Kasumi-1 (cell line): ENCODE measurements at places on chromosomes 13 and 19.

DNA sequence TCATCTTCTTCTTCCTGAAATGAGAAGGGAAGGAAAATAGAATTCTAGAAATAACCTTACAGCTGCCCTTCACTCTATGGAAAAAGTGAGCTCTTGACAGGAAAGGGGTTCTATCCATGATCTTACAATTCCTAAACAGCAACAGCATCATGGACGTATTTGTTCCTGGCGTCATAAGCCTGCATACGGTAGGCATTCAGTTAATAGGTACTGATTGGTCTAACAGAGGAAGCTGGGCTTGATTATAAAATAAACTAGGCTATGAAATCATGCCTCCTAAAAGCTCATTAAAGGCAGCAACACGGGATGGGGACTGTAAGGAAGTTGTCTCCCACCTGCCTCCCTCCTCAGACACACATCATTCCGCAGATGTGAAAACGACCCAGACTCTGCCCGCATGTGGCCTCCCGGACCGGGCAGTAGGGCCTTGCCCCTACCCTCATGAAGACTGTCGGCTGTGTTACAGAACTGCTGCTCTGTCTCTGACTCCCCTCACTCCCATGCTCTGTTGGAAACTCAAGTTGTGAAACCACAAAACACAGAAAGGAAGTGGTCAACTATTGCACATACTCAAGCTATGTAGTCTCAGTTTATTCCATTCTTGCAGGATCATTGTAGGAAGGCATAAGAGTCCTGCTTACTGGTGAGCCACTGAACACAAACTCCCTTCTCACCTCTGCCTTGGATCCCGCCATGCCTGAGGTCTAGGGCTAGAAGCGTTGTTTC, 129.8 kb downstream of the DLEU7 start:
- DNase-seq = peak; percentile 96

GRCh38 chr13:51481656-51482055, 28.8 kb upstream of the INTS6 start:
- DNase-seq = no peak

DNA sequence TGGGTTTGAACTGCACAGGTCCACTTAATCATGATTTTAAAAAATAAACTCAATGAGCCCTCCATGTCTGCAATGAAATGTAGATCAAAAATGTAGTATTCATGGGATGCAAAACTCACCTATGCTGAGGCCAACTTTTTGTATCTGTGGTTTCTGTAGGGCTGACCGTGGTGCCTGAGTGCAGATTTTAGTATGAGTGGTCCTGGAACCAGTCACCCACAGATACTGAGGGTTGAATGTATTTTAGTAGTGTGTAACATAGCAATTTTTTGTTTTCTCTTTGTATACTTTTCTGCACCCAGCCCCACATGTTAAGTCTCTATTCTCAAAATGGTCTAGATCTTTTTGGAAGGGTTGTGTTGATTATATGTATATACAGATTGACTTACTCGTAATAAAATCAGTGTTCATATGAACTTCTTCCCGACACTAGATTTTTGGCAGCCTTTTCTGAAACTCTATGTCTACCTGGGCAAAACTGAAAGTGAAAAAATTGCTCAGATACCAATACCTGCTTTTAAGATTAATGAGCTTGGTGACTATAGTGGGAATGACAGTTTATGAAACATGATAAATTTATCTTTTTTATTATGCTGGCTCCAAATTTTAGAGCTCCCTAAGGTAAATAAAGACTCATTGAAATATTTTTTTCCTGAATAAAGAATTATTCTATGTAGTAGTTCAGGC, 51.6 kb downstream of the DNAJC15 start:
- no peak for DNase-seq

DNA sequence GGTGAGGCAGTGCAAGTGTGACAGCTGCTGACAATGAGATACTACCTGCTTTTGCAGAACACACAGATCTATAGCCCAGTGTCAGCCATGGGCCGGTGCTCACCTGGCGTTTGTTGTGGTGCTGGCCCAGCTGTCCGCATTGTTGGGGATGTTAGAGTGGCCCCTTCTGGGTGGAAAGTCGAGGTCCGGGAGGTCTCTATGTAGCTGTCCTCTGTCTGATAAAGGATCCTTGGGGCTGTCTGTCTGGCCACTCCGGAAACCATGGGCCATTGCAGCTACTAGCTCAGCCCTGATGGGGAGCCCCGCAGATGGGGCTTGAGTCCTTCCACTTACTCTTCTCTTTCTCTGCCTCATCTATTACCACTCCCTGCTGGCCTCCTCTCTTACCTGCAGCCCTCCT, 181.5 kb upstream of the TSHZ3 start:
- DNase-seq = no peak

DNA sequence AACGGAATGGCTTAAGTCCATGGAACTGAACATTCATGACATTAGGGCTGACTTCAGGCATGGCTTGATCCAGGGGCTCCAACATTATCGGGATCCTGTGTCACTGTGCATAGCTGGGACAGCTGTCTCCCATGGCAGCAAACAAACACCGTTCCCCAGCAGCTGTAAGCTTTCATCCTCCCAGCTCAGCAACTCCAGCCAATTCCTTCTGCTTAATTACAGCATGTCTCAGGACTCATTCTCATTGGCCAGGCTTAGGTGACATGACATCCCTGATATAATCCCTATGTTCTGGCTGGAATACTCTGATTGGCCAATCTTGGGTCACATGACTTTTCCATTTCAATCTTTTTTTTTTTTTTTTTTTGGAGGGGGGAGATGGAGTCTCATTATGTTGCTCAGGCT, 10.9 kb upstream of the TLE5 start:
- no peak for DNase-seq

DNA sequence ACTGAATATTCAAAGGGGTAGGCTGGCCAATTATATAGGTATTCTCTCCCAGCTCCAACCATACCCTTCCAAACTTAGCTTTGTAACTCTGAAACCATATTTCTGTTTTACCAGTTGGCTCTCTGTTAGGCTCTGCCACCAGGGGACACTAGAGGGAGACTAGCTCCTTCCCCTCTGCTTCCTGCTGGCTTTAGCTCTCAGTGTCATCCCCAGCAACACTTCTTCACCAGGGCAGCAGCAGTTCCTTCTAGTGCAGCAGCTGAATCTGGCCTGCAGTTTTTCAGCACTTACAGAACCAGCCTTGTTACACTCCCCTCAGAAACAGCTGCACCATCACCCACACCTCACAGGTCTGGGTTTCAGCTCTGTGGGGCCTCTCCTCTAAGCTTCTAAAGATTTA, 51.0 kb upstream of the DOCK9 start:
- peak; percentile 47 for DNase-seq

- no peak for DNase-seq
Measured at GRCh38 chr13:39462906-39463305, 140.1 kb downstream of the LHFPL6 start.

- peak; percentile 8 for DNase-seq
Measured at GRCh38 chr19:3556978-3557460, 367 bp downstream of the MFSD12 start.

GRCh38 chr19:39679056-39679790, 23.5 kb downstream of the LGALS16 start:
- DNase-seq = no peak

DNA sequence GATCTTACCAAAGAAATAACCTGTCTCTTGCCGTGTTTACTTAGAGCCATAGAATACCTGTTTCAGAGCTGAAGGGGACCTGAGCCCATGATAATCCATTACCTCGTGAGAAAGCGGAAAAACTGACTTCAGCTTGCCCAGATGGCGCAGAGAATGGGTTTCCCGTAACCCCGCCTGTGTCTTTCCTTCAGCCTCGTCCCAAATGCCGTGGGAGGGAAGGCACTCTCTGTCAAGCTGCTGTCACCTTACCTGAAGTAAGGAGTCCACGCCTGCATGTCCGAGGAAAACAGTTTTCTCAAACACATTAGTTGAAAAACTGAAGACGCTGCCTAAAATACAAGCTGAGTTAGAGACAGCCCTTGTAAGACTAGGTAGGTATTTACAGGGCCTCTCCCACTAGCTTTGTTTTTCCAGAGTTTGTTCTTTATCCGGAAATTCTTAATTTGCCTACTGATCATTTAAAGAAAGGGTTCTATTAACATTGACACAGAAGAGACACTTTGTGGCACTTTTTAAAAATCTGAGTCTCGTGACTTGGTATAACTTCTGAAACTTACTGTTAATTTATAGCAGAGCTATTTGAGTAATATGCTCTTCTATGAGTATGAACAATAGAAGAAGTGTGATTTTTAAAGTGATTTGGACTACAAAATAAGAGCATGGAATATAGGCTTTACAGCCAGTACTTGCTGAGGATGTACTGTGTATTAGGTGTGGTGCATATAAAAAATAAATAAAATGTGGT, 1.3 kb upstream of the INTS6 start:
- peak; percentile 28 for DNase-seq

DNA sequence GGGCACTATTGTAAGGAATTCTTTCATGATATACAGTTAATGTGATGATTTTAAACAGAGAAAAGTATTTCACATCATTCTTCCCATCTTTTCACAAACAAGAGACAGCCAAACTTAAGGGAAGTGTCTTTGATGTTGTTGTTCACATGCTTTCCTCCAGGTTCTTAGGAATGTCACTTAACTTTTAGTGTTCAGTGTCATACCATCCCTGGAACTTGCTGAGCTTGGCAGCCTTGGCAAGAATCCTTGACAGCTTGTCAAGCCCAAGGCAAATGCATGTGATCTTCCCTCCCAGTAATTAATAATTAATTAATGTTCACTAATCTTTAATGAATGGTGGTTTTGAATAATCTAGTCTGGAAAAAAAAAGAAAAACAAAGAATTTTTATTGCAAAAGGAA, 727.9 kb upstream of the PRR20A start:
- no peak for DNase-seq

DNA sequence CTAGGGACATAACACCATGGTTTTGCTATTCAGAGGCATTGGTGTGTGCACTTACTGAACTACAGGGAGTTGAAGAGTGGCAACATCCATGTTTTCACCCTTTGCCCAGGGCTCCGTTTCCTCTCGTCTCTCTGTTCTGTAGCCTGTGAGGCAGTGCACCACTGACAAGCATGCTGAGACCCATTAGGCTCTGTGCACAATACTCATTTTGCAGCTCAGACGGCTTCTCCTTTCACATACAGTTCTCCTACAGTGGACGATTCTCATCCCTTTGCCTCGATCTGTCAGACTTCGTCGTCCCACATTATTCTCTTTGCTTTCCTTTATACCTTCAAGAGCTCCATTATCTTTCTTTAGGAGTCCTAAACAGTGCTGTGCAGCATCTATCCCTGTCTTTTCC, 403.7 kb downstream of the MYO16 start:
- no peak for DNase-seq

GRCh38 chr13:47004540-47004939, 107.7 kb upstream of the HTR2A start:
- DNase-seq = no peak

DNA sequence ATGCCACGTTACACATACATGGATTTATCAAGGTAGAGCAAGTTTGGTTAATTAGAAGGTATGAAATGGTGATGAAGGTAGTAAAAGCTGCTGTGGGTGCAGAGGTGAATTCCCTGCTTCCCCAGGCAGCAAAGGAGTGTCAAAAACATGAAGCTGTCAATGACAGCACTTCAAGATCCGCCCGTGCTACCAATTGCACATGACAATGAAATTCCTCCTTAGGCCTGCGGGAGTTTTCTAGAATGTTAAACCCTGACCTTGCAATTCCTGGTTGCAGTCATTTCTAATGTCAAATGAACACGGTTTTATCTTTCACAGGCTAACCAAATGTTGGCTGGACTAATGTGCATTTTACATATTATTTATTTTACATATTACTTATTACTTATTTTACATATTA, 67.7 kb upstream of the LSM14A start:
- no peak for DNase-seq

GRCh38 chr13:44199627-44200207, 173.9 kb upstream of the SERP2 start:
- no peak for DNase-seq

GRCh38 chr19:41993612-41994483, at the start of gene ATP1A3:
Gene ATP1A3 (minus strand): TSS chr19:41994230. CDS start chr19:41994076, 154 bp downstream.
- DNase-seq = peak; percentile 34

DNA sequence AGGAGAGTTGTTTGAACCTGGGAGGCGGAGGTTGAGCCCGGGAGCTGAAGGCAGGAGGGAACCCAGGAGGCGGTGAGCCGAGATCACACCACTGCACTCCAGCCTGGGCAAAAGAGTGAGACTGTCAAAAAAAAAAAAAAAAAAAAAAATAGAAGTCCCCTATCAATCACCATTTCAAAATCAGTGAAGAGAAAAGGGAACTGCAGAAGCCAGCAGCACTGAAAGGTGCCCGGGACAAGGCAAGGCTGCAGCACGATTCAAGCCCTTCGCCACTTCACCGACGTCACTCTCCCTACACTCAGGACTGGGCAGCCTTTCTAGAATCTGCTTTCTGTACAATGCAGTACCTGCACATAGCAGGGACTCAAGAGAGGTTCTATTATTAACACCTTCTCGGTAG, 21.9 kb upstream of the USP12 start:
- DNase-seq = no peak

DNA sequence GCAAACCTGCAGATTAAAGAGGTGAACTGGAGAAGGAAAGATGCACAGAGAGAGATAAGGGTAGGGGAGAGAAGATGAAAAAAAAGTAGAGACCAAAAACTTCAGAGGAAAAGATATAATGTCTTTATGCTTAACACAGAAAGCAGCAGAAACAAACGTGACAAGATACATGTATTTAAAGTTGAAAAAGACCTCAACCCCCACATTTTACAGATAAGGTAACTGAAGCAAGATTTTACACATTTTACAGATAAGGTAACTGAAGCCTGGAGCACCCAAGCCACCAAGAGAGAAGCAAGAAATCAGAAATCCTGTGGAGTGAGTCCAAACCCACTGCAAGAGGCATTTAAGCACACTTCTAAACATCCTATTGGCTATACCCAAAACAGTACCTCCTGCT, 185.3 kb downstream of the TBC1D4 start:
- DNase-seq = no peak

DNA sequence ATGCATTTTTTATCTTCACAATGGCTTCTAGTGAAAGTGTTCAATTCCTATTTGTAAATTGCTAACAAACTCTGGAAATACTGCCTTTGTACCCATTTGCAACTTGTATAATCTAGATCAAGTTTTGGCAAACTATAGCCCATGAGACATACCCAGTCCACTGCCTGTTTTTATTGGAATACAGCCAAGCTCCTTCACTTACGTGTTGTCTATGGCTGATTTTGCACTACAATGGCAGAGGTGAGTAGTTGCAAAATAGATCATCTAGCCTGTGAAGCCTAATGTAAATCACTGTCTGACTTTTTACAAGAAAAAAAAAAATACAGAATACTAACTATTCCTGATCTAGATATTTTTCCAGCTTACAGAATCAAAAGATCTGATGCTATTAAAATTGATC, 37.1 kb downstream of the DZIP1 start:
- no peak for DNase-seq

- DNase-seq = no peak
Measured at GRCh38 chr19:18165794-18166544, 7.6 kb upstream of the IFI30 start.

- DNase-seq = no peak
Measured at GRCh38 chr13:28820099-28821051, at the start of gene MTUS2. Gene MTUS2 (plus strand): TSS chr13:28820339.

- DNase-seq = no peak
Measured at GRCh38 chr19:42111811-42112210, 20.4 kb downstream of the POU2F2 start.

- no peak for DNase-seq
Measured at GRCh38 chr19:18484992-18485391, 36.9 kb downstream of the ELL start.

GRCh38 chr19:2507109-2507508, 31.2 kb downstream of the GADD45B start:
- DNase-seq = no peak

- no peak for DNase-seq
Measured at GRCh38 chr13:23615395-23616081, 45.3 kb downstream of the TNFRSF19 start.

- no peak for DNase-seq
Measured at GRCh38 chr13:62595976-62596375, 1180.3 kb upstream of the PCDH20 start.
